ENCODE measurements at places on chromosomes 11 and 22. TPM values are rescaled to one million over a fixed set of nuclear protein-coding genes. Genes with fewer than 3 reads are reported as not detected.

GRCh38 chr11:60363542-60364470 lies 14.5 kb upstream of the MS4A7 start:
- peak; percentile 66 for DNase-seq
- H3K4me3 ChIP-seq: no peak overlapping the region
- H3K4me1 ChIP-seq: no peaks in the 10 kb centered on the region
- H3K27me3 ChIP-seq: peaks cover 41% of the 10 kb centered on the region

DNA sequence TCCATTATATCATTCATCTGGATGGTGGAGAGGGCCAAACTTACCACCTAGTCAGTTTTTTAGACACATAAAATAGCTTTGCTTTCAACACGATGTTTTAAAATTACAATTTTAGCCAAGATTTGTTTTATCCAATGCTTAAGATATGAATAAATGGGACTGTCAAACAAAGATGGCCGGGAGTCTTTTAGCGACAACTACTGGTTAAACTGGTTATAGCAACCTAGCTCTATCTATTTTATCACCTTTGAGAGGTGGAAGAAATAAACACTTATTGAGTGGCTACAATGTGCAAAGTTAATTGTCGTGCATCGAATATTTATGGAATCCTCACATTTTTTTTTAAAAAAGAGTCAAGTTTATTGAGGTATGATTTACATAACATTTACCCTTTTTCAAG lies 279.8 kb downstream of the MIAT start:
- H3K27me3 ChIP-seq: no peaks in the 10 kb centered on the region
- no peaks in the 10 kb centered on the region for H3K4me1 ChIP-seq
- peaks cover 2% of the 10 kb centered on the region for H3K36me3 ChIP-seq
- H3K27ac ChIP-seq: no peak overlapping the region
- DNase-seq: no peak

GRCh38 chr11:46367244-46367915 lies 14.1 kb upstream of the MDK start:
- no peak overlapping the region for H3K4me3 ChIP-seq
- DNase-seq: peak; percentile 85
- no peak overlapping the region for H3K27ac ChIP-seq
- H3K4me1 ChIP-seq: peaks cover 22% of the 10 kb centered on the region

- H3K27me3 ChIP-seq: peaks cover 43% of the 10 kb centered on the region
- no peaks in the 10 kb centered on the region for H3K4me1 ChIP-seq
- DNase-seq: no peak
- no peaks in the 10 kb centered on the region for H3K36me3 ChIP-seq
- no peak overlapping the region for H3K27ac ChIP-seq
Measured at GRCh38 chr11:126502159-126502558, 146.7 kb downstream of the ST3GAL4 start.

DNA sequence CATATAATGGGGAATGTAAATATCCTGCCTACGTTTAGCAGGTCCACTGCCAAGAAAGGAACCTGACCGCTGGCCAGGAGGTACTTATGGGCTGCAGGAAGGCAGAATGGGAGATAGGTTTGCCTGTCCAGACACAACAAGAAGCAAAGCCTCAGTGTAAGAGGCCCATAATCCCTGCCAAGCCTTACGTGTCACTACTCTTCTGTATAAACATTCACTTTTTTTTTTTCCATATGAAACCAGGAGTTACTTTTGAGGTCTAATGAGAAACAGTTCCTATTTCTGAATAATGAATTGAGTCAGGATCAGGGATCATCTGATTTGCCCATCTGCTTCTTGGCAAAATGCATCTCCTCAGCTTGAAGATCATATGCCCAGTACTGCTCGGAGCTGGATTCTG lies 230.2 kb downstream of the NTM start:
- no peak overlapping the region for H3K4me3 ChIP-seq
- no peaks in the 10 kb centered on the region for H3K4me1 ChIP-seq
- no peak for DNase-seq
- no peaks in the 10 kb centered on the region for H3K27me3 ChIP-seq

The TEX54 gene
- not detected for total RNA-seq

The NEFH gene
- total RNA-seq: 6.0 TPM

The LRRC75B gene
- total RNA-seq: 1.6 TPM
